ENCODE measurements at places on chromosomes 6 and 20.

GRCh38 chr20:52230409-52230808 is 38.8 kb upstream of the ZFP64 start:
- no peak for DNase-seq

GRCh38 chr20:32535953-32536823 is 48.9 kb downstream of the NOL4L start:
- DNase-seq: peak; percentile 78

DNA sequence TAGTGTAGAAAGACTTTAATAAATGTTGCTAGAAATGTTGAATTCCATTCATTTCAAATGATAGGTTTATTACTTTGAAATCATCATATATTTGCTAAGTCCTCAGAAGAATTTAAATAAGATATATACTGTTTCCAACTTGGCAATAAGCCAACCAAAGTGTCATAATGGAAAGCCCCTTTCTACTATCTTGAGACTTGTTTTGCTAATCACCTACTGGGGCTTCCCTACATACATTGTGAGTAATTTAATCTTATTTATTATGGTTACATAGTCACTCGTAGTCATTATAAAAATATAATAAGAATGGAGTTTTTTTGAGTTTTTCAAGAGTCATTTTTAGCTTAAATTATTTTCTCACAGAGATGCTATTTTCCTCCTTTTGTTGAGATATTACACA is 20.7 kb downstream of the COL19A1 start:
- no peak for DNase-seq

GRCh38 chr6:16982807-16983206 is 119.0 kb upstream of the STMND1 start:
- no peak for DNase-seq

GRCh38 chr6:3208098-3208774 is 19.2 kb downstream of the TUBB2B start:
- DNase-seq: no peak

- peak; percentile 40 for DNase-seq
Measured at GRCh38 chr20:651713-652614, 1.0 kb downstream of the SRXN1 start.

- DNase-seq: no peak
Measured at GRCh38 chr20:39464238-39464637, 502.1 kb downstream of the DHX35 start.
